ENCODE measurements at places on chromosomes 4 and X.

DNA sequence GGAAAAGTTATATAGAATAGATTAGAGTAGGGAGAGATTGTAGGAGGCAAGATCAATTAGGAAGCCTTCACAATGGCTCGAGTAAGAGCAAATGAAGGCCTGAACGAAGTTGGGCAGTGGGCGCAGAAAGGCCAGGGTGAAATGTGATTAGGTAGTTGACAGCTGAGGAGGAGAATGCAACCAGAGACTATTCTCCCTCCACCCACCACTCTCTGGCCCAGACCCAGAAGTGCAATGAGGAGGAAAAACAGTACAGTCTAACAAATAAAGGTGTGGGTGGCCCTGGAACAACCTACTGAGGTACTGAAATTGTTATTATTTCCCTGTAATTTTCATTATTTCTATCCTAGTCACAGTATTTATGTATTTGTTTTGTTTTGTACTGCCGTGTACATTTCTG is 176.7 kb downstream of the SLC39A8 start:
- DNase-seq = no peak

- no peak for DNase-seq
Observed at GRCh38 chrX:54181202-54181953, 1.7 kb downstream of the FAM120C start.

DNA sequence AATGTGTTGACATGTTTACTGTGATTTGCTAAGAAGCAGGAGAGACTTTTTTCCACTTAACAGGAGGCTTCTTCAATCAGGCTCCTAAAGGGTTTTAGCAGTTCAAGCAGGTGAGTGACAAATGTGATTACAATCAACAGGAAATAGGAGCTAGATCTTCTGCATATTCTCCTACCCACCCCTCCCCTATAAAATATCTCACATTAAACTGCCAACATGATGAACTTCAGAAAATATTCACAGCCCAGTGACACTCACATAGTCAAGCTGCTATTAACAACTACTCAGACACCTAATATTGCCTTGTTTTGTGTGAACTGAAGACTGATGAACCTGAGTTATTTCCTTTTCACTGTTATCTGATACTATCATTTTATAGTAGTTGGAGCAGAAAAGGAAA is 55.9 kb upstream of the ANTXR2 start:
- DNase-seq = no peak

GRCh38 chrX:104432321-104432720 is 133.7 kb upstream of the IL1RAPL2 start:
- no peak for DNase-seq

DNA sequence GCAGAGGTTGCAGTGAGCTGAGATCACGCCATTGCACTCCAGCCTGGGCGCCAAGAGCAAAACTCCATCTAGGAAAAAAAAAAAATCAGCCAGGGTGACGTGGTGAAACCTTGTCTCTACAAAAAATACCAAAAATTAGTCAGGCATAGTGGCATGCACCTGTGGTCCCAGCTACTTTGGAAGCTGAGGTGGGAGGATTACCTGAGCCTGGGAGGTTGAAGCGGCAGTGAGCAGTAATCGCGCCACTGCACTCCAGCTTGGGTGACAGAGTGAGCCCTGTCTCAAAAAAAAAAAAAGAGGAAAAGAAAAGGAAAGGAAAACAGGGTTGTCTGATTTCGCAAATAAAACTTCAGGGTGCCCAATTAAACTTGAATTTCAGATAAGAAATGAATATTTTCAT is 106.1 kb downstream of the RBM47 start:
- DNase-seq = no peak

Data from stimulated activated CD4-positive, alpha-beta T cell treated with anti-CD3 and anti-CD28 coated beads, Interleukin-2, amount 100 ng/mL, for 4 hours (primary cell).